ENCODE measurements at places on chromosomes 7 and 10.

GRCh38 chr7:101100858-101101847 lies 15.9 kb downstream of the TRIM56 start:
- no peak for DNase-seq

DNA sequence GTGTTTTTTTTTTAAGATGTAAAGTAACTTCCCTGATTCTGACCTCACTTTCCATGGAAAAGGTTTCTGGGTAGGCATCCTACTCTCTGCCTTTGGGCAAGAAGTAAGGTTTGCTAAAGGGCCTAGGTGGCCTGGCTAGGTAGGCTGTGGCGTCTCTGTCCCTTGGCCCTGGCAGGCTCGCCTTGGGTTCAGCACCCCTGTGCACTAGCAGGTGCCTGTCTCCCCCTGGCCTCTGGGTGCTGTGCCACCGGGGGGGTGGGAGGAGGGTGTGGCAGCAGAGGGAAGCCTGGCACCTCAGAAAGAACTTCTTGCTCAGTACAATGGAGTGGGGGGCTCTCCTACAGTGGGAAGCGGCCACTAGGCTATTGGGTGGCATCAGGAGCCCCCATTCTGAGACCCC lies 14.0 kb downstream of the TECPR1 start:
- DNase-seq: no peak

- DNase-seq: peak; percentile 66
These were observed 872 bp downstream of the FAM131B start for GRCh38 chr7:143361552-143362130.

DNA sequence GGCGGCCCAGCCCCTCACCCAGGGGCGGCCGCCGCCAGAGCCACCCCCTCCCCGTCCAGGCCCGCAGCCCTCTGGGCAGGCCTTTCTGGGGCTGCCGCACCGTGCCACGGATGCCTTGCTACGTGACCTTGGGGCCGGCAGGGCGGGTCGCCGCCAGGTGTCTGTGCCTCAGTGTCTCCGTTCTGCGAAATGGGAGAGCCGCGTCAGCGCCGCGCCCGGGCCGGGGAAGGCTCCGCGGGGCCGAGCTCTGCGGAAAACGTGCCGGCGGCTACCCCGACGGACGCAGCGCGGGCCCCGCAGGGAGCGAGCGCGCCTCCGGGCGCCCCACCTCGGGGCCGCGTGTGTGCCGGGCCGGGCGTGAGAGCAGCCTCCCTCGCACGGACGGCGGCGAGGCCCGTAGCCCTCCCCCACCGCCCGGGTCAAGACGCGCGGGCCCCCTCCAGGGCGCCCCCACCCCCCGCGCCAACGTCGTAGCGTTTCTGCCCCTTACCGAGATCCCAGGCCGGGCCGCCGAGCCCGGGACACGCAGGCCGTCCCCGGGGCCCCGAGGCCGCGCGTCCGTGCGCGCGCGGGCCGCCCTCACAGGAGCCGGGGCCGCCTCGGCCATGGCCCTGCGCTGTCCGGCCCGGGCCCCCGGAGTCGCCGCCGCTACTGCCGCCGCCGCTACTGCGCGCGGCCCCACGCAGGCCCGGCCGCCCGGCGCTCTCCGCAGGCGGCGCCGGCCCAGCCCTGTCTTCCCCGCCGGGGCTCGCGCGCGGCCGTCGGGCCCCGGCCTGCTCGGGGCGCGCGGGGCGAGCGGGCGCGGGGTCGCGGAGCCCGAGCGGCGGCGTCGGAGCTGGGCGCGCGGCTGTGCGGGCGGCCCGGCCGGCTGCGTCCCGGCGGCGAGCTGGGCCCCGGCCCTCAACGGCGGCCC lies 1.1 kb downstream of the ZNF777 start:
- DNase-seq: no peak

DNA sequence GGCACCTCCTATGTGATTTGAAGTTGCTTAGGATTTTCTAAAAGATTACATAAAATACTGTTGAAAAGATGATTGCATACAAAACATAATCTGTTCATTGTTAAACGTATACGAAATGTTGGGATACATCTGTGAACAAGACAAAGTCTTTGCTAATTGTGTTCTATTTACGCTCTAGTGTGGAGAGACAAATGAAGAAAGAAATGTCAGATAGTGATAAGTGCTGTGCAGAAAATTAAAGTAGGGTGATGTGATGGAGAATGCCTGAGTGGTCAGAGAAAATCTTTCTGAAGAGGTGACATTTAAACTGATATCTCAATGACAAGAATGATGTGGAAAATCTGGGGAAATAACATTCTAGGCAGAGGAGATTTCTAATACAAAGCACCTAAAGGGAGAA lies 13.4 kb upstream of the ZRANB1 start:
- no peak for DNase-seq

DNA sequence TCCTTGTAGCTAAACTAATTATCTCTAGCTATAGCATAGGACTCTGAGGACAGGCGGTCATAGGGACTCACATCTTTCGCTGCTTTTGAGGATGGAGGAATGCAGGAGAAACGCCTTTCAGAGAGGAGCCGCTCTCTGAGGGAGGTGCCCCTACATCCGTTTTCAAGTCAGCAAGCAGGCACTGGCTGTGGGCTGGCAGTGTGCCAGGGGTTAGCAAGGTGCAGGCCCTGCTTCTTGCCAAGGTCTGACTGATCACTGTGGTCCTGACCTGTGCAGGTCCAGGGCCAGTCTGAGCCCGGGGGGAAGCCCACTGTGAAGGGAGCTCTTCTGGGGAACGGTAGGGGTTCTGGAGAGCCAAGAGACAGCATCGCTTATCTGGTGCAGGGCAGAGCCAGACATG lies 89.4 kb downstream of the SH3PXD2A start:
- DNase-seq: no peak

DNA sequence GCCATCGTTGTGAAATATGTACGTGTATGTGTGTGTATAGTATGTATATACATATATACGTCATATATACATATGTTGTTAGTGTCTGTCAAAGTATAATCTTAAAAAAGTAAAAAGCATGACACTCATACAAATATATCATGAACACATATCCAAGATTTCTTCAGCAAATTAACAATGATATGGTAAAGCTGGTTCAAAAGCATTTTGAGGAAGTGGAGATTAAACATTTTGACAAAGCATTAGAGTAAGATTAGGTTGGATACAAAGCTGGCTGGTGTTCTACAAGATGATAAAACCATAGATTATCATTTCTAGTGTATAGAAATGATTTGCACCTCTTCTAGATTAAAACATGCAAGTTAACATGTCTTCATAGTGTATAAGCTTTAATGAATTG lies 771 bp upstream of the NUDCD3 start:
- no peak for DNase-seq

GRCh38 chr7:33459340-33459751 lies 330.0 kb downstream of the BBS9 start:
- DNase-seq: peak; percentile 70

GRCh38 chr7:29340696-29341095 lies 146.1 kb downstream of the CHN2 start:
- no peak for DNase-seq

- DNase-seq: no peak
These were observed 4.7 kb upstream of the MUC12 start for GRCh38 chr7:100964630-100965029.

DNA sequence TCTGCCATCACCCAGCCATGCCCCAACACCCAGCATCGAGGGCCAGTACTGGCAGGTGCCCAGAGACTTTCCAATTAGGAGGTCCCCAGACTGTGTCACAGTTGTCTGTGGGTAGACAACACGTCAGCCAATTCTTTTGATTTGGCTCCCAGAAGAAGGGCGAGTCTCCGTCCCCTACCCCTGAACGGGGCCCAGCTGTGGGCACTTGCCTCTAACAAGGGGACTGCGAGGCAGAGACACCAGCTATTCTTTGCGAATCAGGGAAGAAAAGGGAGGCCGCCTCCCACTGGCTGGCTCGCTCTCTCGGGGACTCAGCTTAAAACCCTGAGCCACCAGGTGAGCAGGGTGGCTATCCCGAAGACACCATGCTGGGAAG lies 167.3 kb downstream of the USP6NL start:
- DNase-seq: no peak

GRCh38 chr10:13291061-13291460 lies 8.8 kb downstream of the PHYH start:
- DNase-seq: no peak

DNA sequence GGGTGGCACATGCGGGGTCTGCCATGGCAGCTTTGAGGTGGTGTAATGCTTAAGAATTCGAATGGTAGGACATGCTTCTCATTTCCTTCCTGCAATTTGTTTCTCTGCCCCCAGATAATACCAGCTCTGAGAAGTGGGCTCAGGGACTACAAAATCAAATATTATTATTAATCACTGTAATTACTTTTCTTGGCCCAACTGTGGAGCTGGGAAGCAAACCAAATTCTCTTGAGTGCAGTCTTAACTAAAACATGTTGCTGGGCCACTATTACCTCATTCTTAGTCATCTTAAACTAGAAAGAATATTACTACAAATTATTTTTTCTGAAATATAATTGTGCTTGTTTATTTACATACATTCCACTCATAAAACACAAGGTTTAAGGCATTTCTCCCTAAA lies 566.7 kb upstream of the NRP1 start:
- DNase-seq: no peak

DNA sequence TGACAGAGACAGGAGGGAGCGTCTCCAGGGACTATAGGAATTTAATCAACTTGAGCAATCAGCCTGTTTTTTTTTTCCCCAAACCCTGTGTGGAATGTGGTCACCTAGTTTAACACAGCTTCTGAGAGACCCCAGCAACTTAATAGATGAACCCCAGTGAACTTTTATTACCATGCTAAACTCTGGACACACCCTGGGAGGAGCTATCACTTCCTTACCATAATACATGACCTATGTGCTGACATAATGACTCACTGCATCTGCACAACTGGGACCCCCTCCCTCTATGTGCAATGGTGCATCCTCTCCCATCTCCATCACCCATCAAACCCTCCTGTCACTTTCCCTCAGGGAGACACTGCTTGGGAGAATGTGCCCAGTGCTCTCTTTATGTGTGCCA lies 83.7 kb downstream of the EPC1 start:
- DNase-seq: no peak

DNA sequence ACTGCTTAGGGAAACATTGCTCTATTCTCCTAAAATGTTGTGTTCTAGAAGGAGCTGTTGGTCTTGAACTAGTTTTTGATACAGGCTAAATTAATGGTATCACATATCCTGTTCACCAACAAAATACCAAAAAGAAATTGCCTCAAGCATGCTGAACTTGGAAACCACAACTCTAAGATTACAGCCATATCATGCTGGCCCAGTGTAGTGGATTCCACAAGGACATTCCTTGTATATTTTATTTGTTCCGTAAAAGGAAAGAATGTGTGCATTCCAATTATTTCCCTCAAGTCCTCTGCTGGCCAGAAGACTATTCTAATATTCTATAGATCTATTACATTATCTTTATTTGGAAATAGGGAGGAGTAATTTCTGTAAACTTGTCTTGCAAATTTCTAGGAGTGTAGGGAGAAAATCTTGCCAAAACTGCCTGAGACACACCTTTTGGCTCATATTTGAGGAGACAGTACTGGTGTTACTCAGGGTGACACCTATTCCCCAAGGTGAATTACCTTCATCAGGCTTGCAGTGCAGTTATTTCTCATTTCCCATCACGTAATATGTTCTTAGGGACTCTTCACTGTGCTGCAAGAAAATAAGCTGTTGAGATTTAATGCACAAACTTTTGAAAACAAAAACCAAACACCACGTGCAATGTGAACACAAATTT lies 1.9 kb upstream of the NEBL start:
- no peak for DNase-seq

DNA sequence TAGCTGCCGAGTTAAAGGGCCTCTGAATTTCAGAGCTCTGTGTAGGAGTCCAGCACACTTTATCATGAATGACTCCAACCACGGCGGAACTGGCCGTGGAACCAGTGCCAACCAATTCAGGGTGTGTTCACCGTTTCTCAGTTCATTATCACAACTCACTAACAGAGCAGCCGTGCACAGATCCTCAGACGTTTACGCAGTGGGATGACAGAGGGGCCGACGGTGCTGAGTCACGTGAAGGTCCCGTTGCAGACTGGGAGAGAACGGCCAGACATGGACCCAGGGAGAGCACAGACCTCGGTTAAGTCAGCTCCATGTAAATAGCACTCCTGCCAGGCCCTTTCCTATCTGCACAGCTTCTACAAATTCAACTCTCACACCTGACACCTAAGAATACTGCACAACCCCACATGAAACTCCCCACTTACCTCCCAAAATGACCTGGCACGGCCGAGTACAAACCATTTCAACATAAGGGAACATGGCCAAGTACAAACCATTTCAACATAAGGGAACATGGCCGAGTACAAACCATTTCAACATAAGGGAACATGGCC lies 95.5 kb downstream of the DIP2C start:
- no peak for DNase-seq

- DNase-seq: no peak
These were observed 186.2 kb upstream of the MKLN1 start for GRCh38 chr7:131141443-131141967.

DNA sequence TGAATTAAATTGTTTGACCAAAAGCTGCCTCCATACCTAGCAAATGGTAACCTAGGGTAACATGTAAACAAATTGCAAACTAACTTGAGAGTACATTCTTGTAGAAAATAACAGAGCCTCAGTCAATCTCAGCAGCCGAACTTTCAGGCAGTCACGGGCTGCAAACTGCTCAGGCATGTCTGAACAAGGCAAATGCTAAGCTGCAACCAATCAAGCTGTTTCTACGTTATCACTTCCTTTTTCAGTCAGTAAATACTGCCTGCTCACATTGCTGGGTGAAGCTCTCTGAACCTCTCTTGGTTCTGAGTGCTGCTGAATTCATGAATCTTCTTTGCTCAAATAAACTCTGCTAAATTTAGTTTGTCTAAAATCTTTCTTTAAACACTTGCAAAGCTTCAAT lies 1212.4 kb downstream of the SORCS1 start:
- DNase-seq: peak; percentile 52

GRCh38 chr10:110827410-110827809 lies 44.3 kb upstream of the PDCD4 start:
- DNase-seq: no peak

- DNase-seq: no peak
These were observed 86.8 kb downstream of the MPLKIP start for GRCh38 chr7:40047661-40048060.

DNA sequence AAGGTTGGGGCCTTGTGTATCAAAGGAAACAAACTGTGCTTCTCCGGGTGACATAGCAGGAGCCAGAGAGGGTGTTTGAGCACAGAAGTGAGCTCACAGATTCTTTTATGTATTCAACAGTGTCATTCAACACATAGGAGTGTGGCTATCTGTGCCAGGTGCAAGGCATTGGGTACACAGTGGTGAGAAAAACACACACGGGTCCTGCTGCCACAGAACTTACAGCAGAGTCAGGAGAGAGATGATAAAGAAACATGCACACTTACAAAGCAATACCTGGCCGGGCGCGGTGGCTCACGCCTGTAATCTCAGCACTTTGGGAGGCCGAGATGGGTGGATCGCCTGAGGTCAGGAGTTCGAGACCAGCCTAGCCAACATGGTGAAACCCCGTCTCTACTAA lies 16.3 kb upstream of the ECHDC3 start:
- DNase-seq: no peak

GRCh38 chr7:138970952-138971351 lies 10.2 kb downstream of the KIAA1549 start:
- no peak for DNase-seq

All from neural progenitor cell (in vitro differentiated cells).